Keratinocyte (primary cell): ENCODE measurements at places on chromosomes 3 and 15.
A peak's percentile ranks its signal among the peaks of the same experiment; 100 is the strongest.

DNA sequence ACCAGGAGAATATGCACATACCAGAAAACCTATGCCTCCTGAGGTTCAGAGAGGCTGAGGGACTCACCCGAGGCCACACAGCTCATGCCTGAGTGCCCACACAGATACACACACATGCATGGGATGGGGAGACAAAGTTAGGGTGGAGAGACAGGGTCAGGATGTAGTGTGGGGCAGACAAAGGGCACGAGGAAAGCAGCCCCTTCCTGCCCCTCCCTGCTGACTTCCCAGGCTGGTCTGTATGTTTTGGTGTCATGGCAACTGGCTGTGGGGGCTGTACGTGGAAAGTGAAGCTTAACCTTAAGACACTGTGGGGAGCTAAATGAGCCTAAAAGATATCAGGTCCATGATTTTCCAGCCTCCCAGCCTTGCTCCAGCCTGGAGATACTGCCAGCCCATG lies 57.8 kb downstream of the EPHB3 start:
- no peaks in the 10 kb centered on the region for H3K4me1 ChIP-seq
- H3K4me3 ChIP-seq: no peak overlapping the region
- H3K27ac ChIP-seq: no peak overlapping the region

GRCh38 chr15:91803260-91803659 lies 50.2 kb upstream of the SLCO3A1 start:
- no peaks in the 10 kb centered on the region for H3K36me3 ChIP-seq
- H3K27ac ChIP-seq: no peak overlapping the region
- H3K27me3 ChIP-seq: peaks cover 2% of the 10 kb centered on the region
- H3K4me3 ChIP-seq: no peak overlapping the region
- no peak for DNase-seq

DNA sequence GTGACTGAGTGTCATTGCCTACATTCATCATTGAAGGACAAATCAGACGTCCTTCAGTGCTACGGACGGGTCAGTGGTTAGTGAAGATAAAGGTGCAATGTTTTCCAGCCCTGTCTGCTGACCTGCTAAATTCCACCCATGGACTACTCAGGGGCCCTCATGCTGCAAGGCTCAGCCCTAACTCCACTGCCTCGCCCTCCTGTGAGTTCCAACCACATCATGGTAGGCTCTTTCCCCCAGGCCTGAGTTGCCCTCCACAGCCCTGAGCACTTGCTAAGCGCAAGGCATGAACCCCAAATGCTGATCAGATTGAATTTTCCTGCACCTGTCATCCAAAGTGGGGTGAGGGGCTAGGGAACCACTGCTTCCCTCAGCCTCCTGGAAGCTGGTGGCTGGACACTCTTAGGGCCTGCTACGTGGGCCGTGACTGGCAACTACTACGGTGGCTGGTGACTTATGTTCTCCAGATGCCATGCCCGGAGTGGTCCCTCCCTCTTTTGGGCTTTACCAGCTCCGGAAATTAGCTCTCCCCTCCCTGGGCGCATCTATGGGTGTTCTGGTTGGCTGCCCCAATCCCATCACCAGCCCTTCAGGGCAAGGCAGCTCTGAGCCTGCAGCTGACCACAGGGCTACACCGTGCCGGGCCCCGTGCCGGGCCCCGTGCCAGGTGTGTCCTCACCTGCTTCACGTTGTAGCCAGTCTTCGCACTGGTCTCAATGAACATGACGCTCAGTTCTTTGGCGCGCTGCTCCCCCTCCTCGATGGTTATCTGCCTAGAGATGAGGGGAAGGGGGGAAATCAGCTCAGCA lies 32.1 kb downstream of the SRPRB start:
- DNase-seq: no peak
- H3K27ac ChIP-seq: no peak overlapping the region
- no peak overlapping the region for H3K4me3 ChIP-seq
- peaks cover 4% of the 10 kb centered on the region for H3K27me3 ChIP-seq
- H3K36me3 ChIP-seq: no peaks in the 10 kb centered on the region
- no peaks in the 10 kb centered on the region for H3K4me1 ChIP-seq

- DNase-seq: no peak
- H3K4me1 ChIP-seq: no peaks in the 10 kb centered on the region
- H3K27ac ChIP-seq: no peak overlapping the region
- H3K36me3 ChIP-seq: no peaks in the 10 kb centered on the region
Observed at GRCh38 chr3:169356284-169356955, 307.1 kb downstream of the MECOM start.

DNA sequence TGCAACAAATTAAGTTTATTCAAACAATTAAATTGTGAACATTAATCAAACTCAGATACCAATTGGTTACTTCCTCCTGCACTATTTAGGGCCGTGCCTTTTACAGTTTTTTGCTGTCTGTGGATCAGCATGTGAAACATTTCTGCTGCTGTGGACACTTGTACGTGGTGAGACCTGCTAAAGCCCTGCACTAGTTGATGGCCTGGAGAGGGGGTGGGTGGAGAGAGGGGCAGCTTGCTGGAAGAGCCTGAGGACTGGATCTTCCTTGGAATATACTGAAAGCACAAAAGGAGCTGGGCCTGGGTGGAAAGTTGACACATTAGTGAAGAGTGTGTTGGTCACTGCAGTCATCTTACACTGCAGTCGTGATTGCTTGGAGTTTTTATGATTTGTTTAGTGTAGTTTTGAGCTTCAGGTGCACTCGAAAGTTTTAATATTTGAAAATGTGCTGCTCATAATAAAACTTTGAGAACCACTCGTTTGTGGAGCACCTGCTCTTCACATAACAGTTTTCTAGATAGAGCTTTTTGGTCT lies 11.4 kb downstream of the PLCL2 start:
- no peak overlapping the region for H3K27ac ChIP-seq
- peaks cover 4% of the 10 kb centered on the region for H3K27me3 ChIP-seq
- no peaks in the 10 kb centered on the region for H3K36me3 ChIP-seq
- H3K4me1 ChIP-seq: no peaks in the 10 kb centered on the region
- no peak for DNase-seq

GRCh38 chr3:189842681-189843602 lies 211.8 kb downstream of the TP63 start:
- H3K27ac ChIP-seq: peak overlapping the region; percentile 98
- no peaks in the 10 kb centered on the region for H3K27me3 ChIP-seq

DNA sequence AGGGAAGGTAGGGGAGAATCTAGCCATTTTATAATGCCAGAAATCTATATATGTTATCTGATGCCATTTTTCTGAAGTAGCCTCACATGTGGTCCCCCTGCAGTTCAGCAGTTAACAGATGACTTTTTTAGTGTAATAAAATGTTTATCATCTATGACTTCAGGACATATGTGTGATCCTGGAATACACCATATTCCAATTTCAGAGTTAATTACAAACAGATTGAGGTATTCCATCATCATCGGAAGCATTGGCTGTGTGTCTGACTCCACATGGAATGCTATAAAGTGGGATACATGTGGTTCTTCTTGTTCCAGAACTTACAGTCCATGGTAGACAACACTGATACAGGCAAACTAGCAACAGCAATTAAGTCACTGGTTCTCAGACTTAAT lies 45.9 kb upstream of the LIMD1 start:
- no peaks in the 10 kb centered on the region for H3K36me3 ChIP-seq
- DNase-seq: no peak
- no peak overlapping the region for H3K4me3 ChIP-seq
- no peak overlapping the region for H3K27ac ChIP-seq

- DNase-seq: no peak
- no peaks in the 10 kb centered on the region for H3K27me3 ChIP-seq
- peaks cover 13% of the 10 kb centered on the region for H3K4me1 ChIP-seq
- H3K4me3 ChIP-seq: no peak overlapping the region
Observed at GRCh38 chr3:42106646-42107045, 15.5 kb downstream of the TRAK1 start.

DNA sequence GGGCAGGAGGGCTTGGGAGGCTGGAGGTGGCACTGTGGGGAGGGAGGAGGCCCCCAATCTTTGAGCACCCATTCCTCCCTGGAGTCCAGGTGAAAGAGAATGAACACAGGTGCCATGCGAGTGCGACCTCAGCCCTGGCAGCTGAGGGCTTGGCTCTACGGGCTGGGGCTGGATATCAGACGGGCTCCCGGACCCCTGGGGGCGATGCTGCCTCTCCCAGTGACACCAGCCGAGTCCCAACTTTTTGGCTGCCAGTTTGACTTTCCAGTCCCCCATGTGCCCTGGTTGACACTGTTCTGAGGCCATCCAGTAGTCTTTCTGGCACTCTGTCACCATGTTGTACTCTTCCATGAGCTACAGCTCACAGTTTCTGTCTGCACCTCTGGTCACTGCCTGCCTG lies 1.2 kb downstream of the VILL start:
- H3K36me3 ChIP-seq: no peaks in the 10 kb centered on the region
- DNase-seq: no peak
- no peak overlapping the region for H3K4me3 ChIP-seq
- peaks cover 19% of the 10 kb centered on the region for H3K4me1 ChIP-seq

DNA sequence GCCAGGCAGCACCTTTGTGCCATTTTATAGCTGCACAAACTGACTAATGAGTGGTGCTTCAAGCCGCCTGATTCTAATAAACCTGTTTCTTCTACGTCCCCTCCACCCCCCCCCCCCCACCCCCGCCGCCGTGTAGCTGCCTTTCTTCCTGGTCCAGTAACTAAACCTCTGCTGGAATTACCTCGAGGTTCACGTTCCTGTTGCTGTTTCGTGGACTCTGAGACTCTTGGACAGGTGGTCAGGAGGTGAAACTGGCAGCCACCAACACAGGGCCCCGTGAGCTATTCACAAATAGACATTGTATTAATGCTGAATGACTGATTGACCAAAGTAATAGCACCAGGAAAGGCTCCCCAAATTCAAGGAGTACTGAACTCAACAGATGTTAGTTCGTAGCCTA lies 73.9 kb downstream of the TRIM69 start:
- H3K4me1 ChIP-seq: peaks cover 8% of the 10 kb centered on the region
- H3K27me3 ChIP-seq: no peaks in the 10 kb centered on the region
- no peaks in the 10 kb centered on the region for H3K36me3 ChIP-seq
- no peak overlapping the region for H3K4me3 ChIP-seq
- no peak for DNase-seq

DNA sequence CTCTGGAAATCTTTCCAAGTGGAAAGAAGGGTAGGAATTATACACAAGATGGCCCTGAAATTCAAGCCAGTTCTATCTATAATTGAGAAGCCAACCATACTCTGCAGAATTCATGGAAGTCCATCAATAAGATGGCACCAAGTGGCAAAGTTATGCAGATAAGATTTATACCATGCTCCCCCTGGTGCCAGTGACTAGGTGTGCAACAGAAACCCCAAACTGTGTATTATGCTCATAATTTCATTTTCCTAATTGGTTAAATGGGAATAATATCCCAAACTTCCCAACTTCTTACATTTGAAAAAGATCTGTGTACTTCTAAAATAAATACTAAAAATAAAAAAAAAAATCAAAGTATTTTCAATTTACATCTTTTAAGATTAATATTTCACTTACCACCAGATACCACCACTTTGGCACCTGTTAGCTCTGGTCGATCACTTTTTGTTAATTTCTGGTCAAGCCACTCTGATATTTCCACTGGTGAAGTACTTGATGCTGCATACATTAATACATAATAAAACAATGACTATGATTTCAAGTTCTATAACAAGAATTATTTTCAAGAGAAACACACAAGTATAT lies 25.9 kb downstream of the ETFA start:
- peaks cover 10% of the 10 kb centered on the region for H3K36me3 ChIP-seq
- H3K27ac ChIP-seq: no peak overlapping the region
- no peak for DNase-seq
- H3K4me1 ChIP-seq: no peaks in the 10 kb centered on the region
- no peak overlapping the region for H3K4me3 ChIP-seq

GRCh38 chr15:66404532-66404931 lies 17.8 kb downstream of the MAP2K1 start:
- no peak overlapping the region for H3K4me3 ChIP-seq
- H3K27me3 ChIP-seq: no peaks in the 10 kb centered on the region
- DNase-seq: no peak
- no peak overlapping the region for H3K27ac ChIP-seq
- peaks cover 3% of the 10 kb centered on the region for H3K36me3 ChIP-seq

DNA sequence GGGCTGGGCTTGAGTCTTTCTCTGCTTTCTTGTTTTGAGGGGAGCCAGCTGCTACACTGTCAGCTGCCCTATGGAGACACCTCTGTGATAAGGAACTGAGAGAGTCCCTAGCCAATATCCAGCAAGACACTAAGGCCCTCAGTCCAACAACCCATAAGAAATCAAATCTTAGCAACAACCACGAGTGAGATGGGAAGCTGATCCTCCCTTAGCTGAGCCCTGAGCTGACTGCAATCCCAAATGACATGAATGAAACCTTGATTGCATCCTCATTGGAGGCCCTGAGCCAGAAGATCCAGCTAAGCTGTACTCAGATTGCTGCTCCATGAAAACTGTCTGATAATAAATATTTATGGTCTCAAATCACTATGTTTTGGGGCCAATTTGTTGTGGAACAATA lies 302.1 kb upstream of the MME start:
- DNase-seq: no peak
- H3K27me3 ChIP-seq: no peaks in the 10 kb centered on the region
- H3K4me3 ChIP-seq: no peak overlapping the region
- H3K36me3 ChIP-seq: no peaks in the 10 kb centered on the region

GRCh38 chr3:197877902-197878301 lies 72.1 kb upstream of the RPL35A start:
- H3K36me3 ChIP-seq: peaks cover 6% of the 10 kb centered on the region
- H3K27me3 ChIP-seq: no peaks in the 10 kb centered on the region
- no peak overlapping the region for H3K27ac ChIP-seq
- H3K4me3 ChIP-seq: no peak overlapping the region
- no peak for DNase-seq

DNA sequence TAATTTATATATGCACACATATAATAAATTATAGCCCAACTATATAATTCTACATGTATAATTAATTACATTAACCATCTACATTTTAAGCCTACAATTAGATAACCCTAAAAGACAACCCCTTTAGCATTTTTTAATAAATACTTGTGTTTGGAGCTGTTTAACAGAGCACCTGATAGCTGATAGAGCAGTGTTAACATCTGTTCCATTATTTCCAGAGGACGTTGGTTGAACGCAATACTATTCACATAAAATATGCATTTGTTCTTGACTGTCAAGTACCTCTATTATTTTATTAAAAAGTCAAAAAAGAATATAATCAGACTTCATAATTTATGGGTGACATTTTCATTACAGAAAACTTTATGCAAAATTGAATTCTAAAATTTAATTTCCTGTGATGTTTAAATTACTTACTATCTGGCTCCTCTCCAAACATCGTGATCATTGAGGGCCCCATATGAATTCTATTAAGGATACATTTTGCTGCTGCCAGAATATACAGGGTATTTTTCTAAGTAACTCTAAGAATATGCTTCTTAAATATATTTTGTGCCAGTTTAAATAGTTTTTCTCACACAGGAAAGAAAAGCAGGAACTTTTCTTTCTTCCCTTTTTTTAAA lies 234.3 kb downstream of the SHOX2 start:
- no peaks in the 10 kb centered on the region for H3K27me3 ChIP-seq
- H3K27ac ChIP-seq: no peak overlapping the region
- H3K36me3 ChIP-seq: no peaks in the 10 kb centered on the region
- H3K4me3 ChIP-seq: no peak overlapping the region

DNA sequence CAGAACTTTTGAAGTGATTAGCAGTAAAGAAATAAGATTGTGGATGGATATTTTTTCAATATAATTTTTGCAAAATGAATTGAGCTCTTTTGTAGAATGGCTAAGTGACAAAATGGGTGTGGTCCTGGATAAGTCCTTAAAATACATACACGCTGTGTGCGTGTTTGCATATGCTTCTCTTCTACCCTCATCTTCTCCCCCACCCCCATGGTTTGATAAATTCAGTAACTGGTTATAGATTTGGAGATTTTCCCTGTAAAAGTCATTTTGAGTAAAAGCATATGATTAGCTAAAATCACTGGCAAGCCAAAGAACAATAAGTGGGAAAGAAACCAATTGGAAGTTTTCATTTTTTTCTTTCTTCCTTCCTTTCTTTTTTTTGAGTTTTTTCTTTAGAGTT lies 453.9 kb upstream of the MDFIC2 start:
- peaks cover 7% of the 10 kb centered on the region for H3K4me1 ChIP-seq
- DNase-seq: no peak
- H3K27me3 ChIP-seq: no peaks in the 10 kb centered on the region
- H3K27ac ChIP-seq: no peak overlapping the region
- H3K36me3 ChIP-seq: no peaks in the 10 kb centered on the region
